Stimulated activated CD8-positive, alpha-beta memory T cell treated with anti-CD3 and anti-CD28 coated beads, Interleukin-4, amount 100 ng/mL, for 24 hours (primary cell): ENCODE measurements at places on chromosomes 16 and 17.

GRCh38 chr16:84893849-84894599 is 74.2 kb downstream of the CRISPLD2 start:
- no peak for DNase-seq

- peak; percentile 4 for DNase-seq
Measured at GRCh38 chr16:73196670-73197069, 148.7 kb upstream of the ZFHX3 start.

- DNase-seq, result no peak
Measured at GRCh38 chr16:74123826-74124225, 172.8 kb upstream of the PSMD7 start.

- DNase-seq, result no peak
Measured at GRCh38 chr17:19417611-19418010, 6.6 kb downstream of the RNF112 start.

DNA sequence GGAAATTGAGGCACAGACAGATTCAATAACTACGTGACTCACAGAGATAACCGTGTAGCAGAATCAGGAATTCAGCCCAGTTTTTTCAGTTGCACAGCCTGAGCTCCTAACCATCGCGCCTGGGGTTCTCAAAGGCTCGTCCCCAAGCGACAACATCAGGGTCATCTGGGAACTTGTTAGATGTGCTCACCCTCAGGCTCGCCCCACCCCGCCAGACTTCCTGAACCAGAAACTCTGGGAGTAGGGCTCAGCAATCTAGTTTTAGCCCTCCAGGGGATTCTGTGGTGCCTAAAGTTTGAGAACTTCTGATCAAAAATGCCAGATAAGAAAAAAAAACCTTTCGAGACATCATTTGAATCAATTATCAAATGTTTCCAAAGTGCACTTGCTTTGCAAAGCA is 559.8 kb downstream of the WWOX start:
- DNase-seq, result no peak

DNA sequence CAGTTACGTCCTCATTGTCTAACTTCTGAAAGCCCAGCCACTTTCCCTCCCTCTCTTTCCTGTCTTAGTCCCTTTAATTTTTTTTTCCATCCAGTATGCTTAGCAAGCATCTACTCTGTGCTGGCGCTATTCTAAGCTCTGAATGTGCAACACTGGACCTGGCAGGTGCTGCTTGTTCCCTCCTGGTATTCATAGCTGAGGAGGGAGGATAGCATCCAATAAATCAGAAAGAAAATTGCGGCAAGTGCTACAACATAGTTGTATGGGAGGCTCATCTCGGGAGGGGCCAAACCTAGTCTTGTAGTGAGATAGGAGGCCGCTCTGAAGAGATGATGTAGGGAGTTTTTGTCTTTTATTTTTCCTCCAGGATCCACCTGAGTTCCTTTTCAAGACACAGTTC is 457.3 kb upstream of the HSBP1 start:
- no peak for DNase-seq

- DNase-seq, result no peak
Measured at GRCh38 chr16:48531011-48531962, 78.7 kb downstream of the N4BP1 start.

GRCh38 chr17:65783845-65784334 is 222.4 kb upstream of the AXIN2 start:
- DNase-seq, result no peak

- no peak for DNase-seq
Measured at GRCh38 chr17:163514-164098, 17.8 kb downstream of the DOC2B start.

DNA sequence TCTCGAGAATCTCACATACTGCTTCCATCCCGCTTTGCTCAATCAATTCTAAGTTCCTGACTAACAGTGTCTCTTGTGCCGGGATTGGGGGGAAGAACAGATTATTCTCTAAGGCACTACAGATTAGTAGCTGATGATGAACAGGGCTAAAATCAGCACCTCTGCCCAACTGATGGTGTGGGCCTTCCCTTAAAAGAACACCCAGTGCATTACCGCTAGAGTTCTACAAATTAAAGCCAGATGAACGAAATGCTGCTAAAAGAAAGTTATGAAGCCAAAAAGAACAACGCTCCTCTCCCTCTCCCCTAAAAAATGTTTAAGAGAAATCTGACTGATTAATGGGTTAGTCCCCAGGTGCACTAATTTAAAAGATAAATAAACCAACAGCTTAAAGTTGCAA is 4.4 kb downstream of the CDC27 start:
- no peak for DNase-seq

- no peak for DNase-seq
Measured at GRCh38 chr16:6804461-6804860, 528.2 kb upstream of the RBFOX1 start.

DNA sequence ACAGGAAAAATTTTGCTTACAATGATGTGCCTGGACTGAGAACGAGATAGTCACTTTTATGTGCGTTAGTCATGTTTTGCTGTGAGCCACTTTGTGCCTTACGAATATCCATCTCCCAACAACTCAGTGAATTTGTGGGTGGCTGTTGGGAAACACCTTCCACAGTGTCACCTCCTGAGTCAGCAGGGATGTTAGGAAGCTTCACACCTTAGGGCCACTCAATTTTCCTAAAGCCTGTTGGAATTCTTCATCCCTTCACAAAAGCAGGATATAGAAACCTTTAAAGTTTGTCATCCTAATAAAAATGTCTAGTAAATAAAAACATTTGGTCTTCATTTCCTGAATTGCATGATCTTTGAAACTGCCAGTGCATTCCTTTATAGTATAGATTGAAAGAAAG is 4.3 kb upstream of the KRTAP3-1 start:
- DNase-seq, result no peak

DNA sequence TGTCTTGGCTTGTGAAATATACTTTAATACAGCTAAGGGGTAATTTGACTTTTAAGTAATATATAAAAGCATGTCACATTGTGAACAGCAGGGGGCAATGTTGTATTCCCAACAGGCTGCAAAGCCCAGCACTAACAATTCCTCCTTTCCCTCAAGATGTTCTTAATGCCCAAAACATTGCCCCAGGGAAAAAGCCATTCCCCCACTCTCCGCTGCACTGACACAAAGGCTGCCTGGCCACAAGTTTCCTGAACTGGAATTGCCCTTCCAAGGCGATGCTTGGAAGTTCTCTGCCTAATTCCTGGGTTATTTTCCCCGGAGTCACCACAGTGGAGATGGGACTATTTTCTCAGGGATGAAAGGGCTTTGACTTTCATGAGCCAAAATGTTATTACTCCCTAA is 27.2 kb downstream of the CLEC16A start:
- DNase-seq, result no peak

DNA sequence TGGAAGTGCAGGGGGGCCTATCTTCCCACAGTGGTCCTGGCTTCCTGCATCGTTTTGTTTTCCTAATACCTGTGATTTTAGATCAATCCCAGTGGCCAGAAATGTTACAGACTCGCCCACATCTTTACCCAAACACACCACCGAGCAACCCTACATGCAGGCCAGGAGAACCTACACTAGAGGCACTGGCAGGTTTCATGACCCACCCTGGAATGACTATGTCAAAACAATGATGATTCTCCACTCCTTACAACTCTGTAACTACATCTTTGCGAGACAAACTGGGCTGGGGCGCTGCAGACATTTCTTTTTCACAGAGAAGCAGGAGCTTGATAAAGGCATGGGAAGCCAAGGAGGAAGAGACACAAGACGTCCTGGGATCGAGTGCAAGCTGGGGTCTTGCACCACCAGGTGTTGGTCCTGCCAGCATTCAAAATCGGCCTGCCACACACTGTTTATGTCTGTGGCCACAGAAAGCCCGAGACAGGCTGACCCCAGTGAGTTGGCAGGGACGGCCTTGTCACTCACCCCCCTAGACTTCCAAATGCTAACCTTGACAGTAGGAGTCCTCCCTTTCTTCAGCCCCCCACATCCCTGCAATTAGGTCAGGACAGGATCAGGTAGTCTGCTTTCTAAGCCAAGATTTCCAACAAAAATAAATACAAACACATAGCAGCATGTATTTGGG is 32.5 kb downstream of the UBE2O start:
- no peak for DNase-seq

- DNase-seq, result no peak
Measured at GRCh38 chr16:11585460-11586377, 1.0 kb downstream of the LITAF start.

GRCh38 chr17:39751016-39751543 is 13.3 kb downstream of the GRB7 start:
- no peak for DNase-seq

- DNase-seq, result no peak
Measured at GRCh38 chr17:14942526-14943190, 322.5 kb downstream of the PMP22 start.

DNA sequence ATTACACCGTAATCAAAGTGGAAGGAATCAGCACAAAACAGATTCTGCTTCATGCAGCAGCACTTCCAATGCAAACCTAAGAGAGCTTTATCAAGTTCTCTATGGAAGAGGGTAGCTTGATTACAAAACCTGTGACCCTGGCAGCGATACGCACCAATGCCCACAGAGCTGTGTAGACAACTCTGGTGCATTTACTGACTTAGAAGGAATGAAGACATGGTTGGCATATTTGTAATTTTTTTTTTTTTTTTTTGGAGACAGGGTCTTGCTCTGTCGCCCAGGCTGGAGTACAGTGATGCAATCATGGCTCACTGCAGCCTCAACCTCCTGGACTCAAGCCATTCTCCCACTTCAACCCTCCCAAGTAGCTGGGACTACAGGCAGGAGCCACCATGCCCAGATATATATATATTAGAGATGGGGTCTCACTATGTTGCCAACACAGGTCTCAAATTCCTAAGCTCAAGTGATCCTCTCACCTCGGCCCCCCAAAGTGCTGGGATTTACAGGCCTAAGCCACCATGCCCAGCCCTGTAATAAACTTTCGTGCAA is 49.4 kb downstream of the XPO6 start:
- no peak for DNase-seq

DNA sequence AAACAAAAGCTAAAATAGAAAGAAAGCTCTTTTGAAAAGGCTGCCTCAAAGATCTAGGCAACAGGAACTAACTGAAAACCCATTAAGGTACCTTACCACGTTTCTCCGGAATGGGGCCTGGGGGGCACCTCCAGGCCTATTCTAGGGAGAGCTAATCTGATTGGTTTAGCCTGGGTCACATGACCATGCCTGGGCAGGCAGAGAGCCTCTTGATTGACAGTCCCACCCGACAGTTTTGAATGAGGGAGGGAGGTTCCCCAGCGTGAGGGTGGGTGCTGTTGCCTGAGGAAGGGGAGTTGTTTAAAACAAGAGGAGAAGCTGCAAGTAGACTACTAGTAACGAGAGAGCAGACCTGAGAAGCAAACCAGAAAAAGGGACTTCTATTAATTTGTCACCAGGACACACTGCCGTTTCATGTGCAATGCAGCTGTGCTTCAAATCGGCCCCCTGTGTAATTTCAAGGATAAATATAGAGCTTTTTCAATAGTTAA is 143.4 kb upstream of the HS3ST2 start:
- no peak for DNase-seq

GRCh38 chr16:27798241-27798640 is 248.3 kb downstream of the KATNIP start:
- no peak for DNase-seq

DNA sequence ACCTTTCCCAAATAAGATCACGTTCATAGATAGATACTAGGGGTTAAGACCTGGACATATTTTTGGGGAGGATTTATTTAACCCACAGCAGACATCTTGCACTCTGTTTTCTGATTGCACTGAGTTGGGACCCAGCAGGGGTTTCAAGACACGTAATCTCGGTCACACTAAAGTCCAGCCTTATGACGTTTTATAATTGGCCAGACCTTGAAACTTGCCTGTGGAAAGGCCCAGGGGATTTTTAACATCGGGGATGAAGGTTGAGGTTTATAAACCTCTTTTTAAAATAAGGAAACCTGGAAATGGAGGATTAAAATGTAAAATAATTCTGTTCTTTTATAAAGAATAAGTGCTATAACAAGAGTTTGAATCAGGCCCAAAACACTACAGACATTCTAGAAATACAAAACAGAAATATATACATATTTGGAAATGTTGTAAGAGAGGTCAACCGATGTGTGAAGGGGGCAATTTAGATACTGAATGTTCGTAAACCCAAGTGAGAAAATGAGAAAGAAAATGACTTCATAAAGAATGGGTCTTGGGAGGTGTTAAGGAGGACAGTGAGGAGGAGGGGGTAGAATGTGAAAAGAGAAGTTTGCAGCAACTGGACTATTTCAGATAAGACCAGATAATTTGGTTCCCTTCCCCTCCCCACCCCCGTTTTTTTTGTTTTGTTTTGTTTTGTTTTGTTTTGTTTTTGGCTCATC is 61.1 kb upstream of the NOL11 start:
- no peak for DNase-seq

DNA sequence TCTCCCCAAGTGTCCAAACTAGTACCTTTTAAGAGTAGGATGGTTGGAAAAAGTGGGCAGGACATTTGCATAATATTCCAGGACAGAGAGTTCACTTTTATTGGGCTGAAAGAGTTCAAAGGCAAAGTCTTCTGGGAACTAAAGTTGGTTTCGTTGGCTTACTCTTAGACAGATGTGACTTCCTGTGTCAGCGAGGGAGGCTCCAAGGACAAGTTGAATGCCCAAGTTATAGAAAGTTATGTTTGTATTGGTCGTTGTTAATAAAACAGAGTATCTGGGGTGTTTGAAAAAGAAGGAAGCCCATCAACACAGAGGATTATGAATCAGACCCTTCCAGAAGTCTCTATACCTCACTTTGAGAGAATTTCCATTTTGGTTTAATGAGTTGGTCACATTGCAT is 117.3 kb upstream of the TBX2 start:
- DNase-seq, result no peak

- DNase-seq, result no peak
Measured at GRCh38 chr16:72910381-72910780, 137.5 kb downstream of the ZFHX3 start.

- no peak for DNase-seq
Measured at GRCh38 chr17:69558796-69559195, 144.3 kb downstream of the MAP2K6 start.

GRCh38 chr16:49834531-49835151 is 21.3 kb downstream of the ZNF423 start:
- DNase-seq, result no peak

GRCh38 chr17:76452660-76453430 is at the start of gene UBE2O:
TSS of gene UBE2O (minus strand) at chr17:76453152. CDS start at chr17:76453141, 11 bp downstream.
- DNase-seq, result peak; percentile 88

GRCh38 chr16:87560428-87561199 is 41.7 kb upstream of the JPH3 start:
- DNase-seq, result no peak

DNA sequence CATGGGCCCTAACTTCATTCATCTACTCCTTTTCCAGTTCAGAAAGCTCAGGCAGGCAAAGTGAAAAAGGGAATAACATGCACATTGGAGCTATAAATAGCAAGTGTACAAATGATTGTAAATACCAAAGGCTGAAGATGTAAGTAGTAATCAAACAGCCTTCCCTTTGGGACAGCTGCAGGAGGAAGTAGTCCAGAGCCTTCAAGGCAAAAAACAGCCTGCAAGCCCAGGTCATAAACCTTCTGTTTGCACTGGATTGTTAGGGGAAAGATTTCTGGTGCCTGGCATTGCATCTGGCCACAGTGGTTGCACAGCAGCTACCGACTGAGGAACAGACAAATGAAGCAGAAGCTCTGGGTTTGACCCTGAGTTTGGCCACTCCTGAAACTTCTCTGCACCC is 98.6 kb upstream of the PMFBP1 start:
- no peak for DNase-seq

GRCh38 chr16:1762196-1762878 is 9.0 kb downstream of the NME3 start:
- no peak for DNase-seq
